ENCODE measurements at places on chromosomes 16 and 17.
A peak's percentile ranks its signal among the peaks of the same experiment; 100 is the strongest.

DNA sequence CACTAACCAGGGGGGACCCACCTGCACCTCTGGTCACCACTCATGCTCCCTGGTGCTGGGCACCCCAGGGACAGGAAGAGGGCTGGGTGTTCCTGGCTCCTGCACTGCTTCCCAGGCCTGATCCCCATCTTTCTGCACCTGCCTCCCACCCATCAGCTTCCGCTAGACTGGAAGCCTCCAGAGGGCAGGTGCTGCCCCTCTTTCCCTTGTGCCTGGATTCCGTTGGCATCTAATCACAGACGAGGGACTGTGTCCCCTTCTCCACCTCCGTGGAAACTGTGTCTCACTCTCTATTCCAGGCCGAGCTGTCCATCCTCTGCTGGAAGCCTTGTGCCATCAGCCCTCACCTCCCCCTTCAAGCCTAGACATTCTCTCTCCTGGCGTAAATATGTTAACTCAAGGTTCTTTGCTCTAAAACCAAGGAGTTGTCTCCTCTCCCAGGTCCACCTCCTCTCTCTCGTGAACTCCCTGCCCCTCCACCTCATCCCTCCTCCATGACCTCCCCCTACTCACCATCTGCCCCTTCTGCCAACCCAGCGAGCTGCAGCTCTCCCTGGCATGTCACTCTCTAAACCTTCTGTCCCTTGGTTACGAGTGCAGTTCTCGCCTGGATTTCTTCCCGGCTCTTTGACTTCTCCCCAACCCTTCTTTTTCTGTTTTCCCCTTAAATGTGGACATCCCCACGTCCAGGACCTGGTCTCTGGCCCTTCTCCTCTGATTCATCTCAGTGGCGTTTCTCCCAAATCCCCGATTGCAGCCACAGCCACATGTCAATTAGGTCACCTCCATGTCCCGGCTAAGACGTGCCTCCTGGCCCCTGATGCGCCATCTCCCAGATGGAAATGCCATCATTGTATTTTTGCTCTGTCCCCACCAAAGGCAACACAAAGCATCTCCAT lies 107.7 kb downstream of the SEC14L1 start:
- DNase-seq = no peak

DNA sequence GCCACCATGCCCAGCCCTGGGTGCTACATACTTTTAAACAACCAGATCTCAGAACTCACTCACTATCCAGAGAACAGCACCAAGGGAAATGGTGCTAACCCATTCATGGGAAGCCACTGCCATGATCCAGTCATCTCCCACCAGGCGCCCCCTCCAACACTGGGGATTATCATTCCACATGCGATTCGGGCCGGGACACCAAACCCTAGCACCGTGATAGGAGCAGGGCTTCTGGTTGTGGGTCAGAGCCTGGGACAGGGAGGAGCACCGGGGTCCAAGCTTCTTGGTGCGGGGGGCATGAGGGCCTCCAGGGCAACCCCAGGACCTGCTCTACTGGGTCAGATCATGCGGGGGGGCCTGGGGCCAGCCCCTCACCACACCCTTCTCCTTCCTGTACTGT lies 4.5 kb downstream of the TMEM235 start:
- no peak for DNase-seq

GRCh38 chr17:13429201-13429600 lies 172.5 kb downstream of the HS3ST3A1 start:
- DNase-seq = no peak

DNA sequence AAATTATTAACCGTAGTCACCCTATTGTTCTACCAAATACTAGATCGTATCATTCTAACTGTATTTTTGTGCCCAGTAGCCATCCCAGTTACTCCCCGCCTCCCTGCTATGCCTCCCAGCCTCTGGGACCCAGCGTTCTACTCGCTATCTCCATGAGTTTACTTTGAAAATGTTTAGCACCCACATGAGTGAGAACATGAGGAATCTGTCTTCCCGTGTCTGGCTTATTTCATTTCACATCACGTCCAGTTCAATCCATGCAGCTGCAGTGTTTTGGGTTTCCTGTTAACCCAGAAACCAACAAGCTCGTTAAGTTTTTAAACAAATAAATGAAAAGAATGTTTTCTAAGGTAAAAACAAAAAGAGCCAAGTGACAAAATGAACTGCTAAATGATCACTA lies 82.1 kb downstream of the VPS53 start:
- DNase-seq = no peak

- no peak for DNase-seq
These were observed 102.4 kb upstream of the METRNL start for GRCh38 chr17:82976982-82977488.

- no peak for DNase-seq
These were observed 22.5 kb upstream of the LYRM9 start for GRCh38 chr17:27915709-27916108.

GRCh38 chr17:18855831-18856569 lies 1.9 kb upstream of the PRPSAP2 start:
- peak; percentile 81 for DNase-seq

Data from DMS79 (cell line).